ENCODE measurements at places on chromosomes 11 and 22.

GRCh38 chr11:102802341-102802740 lies 4.4 kb upstream of the MMP1 start:
- DNase-seq, result no peak

GRCh38 chr11:123253911-123254310 lies 58.9 kb upstream of the CLMP start:
- no peak for DNase-seq

GRCh38 chr11:45737056-45737455 lies 67.9 kb upstream of the SLC35C1 start:
- no peak for DNase-seq

- DNase-seq, result no peak
Observed at GRCh38 chr11:96960926-96961325, 571.1 kb downstream of the JRKL start.

- no peak for DNase-seq
Observed at GRCh38 chr22:44611880-44612496, 90.0 kb upstream of the PRR5 start.

- no peak for DNase-seq
Observed at GRCh38 chr11:31114442-31114841, 255.1 kb downstream of the DCDC1 start.

DNA sequence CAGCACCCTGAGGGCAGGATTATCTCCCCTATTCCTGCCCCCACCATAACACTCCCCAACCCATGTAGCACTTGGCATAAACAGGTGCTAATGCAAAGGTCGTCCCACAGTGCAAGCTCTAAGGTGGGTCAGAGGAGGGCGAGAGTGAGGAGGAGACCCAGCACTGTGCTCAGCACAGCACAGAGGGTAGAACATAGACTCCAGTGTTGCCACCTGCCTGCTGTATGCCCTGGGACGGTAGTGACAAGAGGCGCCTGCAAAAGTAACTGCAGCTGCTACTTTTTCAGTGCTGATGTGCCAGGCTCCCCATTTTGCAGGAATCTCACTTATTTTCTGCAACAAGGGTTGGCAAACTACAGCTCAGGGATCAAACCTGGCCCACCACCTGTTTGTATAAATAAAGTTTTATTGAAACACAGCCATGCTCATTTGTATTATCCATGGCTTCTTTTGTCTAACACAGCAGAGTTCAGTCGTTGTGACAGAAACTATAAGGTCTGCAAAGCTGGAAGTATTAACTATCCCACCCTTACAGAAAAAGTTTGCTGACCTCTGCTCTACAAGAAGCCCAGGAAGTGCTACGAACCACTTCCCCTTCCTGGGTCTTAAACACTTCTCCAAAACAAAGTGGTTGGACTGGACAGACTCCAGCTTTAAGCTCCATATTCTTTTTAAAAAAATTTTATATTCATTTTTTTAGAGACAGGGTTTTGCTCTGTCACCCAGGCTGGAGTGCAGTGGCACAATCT lies 16.9 kb upstream of the CDC42BPG start:
- DNase-seq, result no peak

- peak; percentile 6 for DNase-seq
Observed at GRCh38 chr11:32231909-32232493, 141.1 kb downstream of the RCN1 start.

GRCh38 chr11:65571940-65572339 lies 398 bp upstream of the FAM89B start:
- no peak for DNase-seq

DNA sequence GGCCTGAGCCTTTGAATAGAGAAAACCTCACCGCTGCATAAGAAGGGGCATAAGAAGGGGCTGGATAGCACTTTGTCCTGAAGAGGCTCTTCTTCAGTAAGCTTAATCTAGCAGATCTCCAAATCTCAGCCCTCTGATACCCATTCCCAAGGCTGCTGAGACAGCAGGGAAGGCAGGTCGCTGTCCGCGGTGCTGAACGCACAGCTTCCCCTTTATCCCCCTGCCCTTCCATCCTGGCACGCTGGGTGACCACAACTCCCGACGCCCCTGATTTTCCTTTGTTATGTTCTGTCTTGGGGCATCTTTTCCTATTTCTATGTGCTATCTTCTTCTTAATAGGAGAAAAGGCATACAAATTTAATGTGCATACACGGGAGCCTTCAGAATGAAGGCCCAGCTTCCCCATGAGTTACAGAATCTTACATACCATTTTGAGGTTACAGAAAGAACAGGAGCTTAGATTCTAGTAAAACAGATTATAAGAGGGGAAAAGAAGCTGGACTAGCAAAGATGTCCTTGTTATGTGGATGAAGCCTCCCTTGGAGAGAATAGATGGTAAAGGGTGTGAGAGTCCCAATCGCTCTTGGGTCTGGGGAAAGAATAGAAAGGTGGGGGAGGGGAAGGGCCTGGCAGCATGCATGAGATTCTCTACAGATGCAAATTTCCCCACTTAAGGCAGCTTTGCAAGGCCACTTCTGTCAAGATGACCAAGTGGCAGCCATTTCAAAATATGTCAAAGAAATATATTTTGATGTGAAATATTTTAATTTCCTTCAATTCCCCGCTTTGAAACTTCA lies 5.7 kb upstream of the SULT4A1 start:
- peak; percentile 65 for DNase-seq

GRCh38 chr11:75635066-75635862 lies 33.6 kb downstream of the MAP6 start:
- DNase-seq, result no peak

DNA sequence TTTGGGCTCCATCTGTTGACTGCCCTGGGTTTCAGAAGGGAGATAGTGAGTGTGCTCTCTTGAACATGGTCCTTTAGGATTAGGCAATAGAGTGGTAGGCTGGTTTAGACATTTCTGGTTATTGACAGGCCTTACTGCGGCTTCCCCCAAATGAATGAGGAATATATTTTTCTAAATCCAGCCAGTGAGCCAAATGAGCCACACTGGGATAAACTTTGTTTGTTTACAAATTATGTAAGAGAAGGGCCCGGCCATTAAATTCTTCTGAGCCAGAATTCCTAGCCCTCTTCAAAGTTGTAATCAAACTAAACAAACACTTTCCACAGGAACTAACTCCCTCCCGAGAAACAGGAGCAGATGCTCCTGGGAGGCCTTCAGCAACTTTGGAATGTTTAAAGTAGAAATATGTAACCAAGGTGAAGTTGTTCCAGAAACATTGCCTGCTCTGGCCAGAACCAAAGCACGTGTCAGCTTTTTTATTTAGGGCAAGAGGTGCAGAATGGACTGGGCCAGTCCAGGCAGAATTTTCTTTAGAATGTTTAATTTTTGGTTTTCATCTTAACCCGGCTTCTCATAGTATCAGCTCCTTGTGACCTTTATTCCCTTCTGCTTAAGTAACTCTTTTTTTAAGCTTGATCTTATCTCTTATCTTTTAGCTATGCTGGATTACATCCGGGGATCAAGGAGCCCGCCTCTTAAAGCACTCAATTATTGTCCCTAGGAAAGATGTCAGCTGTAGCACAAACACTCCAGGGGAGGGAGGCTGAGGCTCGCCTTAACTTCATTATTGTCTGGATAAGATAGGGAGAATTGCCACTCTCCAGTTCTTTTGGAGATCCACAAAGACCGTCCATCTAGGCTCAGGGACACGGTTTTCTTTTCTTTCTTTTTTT lies 28.7 kb downstream of the ZNRF3 start:
- peak; percentile 62 for DNase-seq

GRCh38 chr11:61512435-61512834 lies 3.9 kb downstream of the LRRC10B start:
- no peak for DNase-seq

DNA sequence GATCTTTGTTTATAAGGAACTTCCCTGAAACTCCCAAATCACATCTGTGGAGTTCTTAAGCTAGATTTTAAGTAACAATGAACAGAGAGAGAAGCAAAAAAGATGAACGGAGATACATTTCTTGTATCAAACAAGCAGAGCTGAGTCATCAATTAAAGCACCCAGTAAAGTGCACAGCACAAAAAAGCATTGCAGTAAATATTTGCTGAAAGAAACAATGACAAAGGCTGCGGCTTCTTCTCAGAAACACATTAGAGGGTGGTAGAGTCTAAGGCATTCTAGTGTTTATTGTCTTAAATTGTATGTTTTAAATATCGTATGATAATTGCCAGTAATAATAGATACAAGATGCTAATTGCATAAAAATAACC lies 941.6 kb upstream of the CHORDC1 start:
- DNase-seq, result no peak

DNA sequence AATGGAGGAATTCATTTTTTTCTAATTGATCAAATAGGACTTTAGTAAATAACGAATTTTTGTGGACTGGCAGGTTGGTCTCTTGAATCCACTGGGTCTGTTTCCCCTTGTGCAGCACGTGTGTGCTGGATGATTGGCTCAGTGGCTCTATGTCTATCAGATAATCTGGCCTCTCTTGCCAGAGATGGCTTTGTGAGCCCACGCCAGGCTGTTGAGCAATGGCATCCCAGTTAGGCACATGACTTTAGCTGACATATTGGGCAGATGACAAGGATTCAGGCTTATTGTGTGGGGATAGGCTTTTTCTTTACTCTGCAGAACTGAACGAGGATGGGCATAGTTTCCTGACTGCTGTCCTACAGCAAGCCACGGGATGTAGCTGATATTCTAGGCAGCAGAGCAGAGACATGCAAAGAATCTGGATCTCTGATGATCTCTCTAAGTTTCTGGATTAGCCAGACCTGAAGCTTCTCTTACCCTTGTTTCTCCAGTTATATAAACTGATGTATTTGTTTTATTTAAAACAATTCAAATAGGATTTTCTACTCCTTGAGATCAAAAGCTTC lies 144.9 kb downstream of the ARHGAP42 start:
- no peak for DNase-seq

DNA sequence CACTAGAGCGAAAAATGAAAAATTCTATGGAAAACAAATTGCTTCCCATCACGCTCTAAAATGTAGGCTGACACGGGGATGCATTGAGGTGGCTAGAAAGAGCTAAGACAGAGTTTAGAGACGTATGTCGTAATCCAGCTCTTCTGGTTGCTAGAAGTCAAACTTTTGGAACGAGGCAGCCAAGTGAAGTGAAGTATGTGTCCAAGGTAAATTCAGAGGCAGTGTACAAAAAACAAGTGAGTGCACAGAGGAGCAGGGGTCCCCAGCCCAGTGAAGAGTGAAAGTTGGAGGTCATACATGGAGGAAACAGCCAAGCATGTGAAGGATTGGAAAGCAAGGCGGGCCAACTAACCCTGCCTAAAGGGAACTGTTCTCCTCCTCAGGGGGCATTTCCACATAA lies 528.5 kb downstream of the NTM start:
- DNase-seq, result no peak

- DNase-seq, result no peak
Observed at GRCh38 chr11:131763193-131763890, 392.9 kb downstream of the NTM start.

- DNase-seq, result no peak
Observed at GRCh38 chr11:2828585-2829330, 56.8 kb downstream of the CDKN1C start.

- no peak for DNase-seq
Observed at GRCh38 chr11:90332415-90332814, 109.6 kb upstream of the CHORDC1 start.

DNA sequence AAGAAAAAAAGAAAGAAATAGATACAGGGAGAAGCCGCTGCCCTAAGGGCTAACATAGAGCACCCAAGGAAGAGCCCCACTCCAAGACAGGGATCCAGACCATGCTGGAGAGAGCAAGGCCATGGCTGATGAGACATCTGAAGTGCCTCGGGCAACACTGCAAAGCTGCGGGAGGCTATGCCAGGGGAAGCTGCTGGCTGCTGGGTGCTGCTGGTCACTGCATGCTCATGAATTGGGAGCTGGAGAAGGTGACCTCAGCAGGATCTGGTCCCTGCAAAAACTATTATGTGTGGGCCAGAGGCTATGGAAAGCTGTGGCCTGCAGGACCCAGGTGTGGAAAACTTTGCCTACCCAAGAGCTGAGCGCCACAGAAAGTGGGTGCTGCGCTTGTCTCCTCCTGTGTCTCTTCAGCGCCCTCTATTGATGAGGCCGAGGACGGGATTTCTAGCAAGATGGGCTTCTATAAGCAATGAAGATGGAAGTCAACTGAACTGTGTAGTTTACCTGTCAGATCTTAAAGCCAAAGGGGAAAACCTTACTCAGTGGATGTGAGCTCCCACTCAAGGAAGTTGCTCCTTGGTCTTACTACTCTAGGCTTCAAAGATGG lies 17.3 kb upstream of the SLC29A2 start:
- peak; percentile 55 for DNase-seq

GRCh38 chr11:83061883-83062282 lies 9.8 kb downstream of the RAB30 start:
- DNase-seq, result no peak

DNA sequence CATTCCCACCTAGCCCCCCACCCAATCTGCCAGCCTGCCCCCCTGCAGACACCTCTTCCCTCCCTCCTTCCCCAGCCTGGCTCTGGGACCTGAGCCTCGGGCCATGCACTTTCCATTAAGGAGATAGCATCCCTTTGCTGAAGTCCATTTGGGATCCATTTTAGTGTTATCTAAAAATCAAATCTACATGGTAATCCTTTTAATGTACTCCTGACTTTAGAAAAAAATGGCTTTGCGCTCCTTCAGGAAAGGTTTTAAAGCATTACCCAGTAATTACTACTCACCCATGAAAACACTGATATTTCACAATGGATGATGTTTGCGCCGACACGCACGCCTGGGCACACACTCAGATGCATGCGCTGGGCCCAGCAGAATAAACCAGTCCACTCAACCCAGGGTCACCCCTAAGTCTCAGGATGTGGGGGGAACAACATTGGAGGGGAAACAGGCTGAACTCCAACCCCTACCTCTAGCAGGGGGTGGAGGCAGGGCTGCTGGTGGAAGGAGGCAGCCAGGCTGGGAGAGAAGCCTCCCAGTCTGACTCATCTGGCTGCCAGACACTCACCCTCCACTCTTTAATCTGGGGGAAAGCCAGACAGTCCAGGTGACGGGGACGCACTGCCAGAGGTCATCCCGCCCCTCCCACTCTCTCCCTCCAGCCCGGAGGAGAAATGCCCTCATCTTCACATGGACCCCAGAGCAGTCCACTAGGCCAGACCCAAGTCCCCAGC lies 29.8 kb downstream of the LMO1 start:
- DNase-seq, result no peak

Data from LoVo (cell line).